ENCODE measurements at places on chromosomes 5 and 9.

- DNase-seq: no peak
Measured at GRCh38 chr9:136734837-136735496, 7.8 kb downstream of the LCN10 start.

DNA sequence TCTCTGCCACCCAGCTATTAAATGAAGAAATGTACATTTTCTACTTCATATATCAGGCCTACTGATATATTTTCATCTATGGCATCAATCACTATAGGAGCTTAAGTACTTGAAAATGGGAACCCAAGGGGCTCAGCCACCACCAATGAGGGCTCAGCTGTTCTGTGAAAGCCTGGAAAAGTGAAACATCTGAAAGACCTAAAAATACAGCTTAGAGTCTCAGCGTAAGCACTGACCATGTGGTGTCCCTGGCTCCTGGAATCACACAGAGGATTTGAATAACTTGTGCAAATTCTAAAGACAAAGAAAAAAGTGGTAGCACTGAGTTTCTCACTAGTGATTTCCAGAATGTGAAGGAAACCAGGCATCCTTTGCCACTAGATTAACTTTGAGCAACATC, 64.5 kb downstream of the PTPRD start:
- DNase-seq: no peak

DNA sequence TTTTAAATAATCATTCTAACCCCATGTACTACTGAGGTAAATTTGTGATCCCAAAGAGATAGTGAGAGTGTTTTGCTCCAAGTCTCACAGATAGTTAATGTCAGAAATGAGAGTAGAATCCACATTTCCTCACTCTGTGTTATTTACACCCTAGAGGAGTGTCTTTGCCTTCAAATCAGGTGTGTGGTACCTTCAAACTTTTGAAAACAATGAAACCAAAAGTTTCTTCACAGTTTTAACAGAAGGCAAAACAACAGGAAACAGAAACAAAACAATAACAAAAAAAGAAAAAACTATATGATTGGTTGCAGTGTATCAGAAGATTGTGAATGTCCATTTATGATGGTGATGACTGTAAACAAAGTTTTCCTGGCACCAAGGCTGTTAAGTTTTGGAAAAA, 85.9 kb downstream of the ERBIN start:
- DNase-seq: no peak

DNA sequence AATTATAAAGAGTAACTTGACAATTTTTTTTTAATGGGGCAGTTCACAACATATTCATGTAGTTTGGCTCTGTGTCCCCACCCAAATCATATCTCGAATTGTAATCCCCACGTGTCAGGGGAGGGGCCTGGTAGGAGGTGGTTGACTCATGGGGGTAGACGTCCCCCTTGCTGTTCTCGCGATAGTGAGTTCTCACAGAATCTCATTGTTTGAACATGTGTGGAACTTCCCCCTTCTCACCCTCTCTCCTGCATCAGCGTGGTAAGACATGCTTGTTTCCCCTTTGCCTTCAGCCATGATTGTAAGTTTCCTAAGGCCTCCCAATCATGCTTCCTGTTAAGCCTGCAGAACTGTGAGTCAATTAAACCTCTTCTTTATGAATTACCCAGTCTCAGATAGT, 40.7 kb downstream of the FBXW11 start:
- no peak for DNase-seq

DNA sequence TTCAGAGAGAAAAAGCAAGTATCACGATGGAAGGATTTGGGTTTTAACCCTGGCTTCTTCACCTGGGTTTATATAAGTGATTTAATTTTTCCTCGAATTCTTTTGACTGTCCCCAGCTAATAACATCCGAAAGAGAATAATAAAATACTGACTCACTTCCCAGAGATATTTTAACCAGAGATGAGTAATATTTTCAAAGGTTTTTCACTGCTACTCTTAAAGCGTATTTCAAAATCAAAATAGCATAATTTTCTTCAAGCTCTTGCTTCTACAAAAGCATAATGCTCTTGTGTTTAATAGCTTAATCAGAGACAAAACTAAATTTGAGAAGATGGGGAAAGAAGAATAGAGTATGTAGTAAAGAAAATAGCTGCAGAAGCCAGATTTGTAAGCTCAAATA, 215.2 kb upstream of the PTGER4 start:
- DNase-seq: no peak

Data from brain microvascular endothelial cell (primary cell).